ENCODE measurements at places on chromosomes 16 and 17.

- DNase-seq, result no peak
Observed at GRCh38 chr17:76193591-76193990, 46.7 kb downstream of the RNF157 start.

DNA sequence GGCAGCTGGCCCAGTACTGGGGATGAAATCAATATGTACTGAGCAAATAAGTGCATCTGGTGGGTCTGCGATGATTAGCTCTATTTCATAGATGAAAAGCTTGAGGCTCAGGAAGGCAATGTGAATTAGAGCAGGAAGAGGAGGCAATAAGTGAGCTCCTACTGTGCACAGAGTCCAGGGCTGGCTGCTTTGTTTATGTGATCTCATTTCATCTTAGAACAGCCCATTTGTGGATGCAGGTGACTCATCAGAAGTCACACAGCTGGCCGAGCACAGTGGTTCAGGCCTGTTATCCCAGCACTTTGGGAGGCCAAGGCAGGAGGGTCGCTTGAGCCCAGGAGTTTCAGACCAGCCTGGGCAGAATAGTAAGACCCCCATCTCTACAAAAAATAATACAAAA is 7.1 kb downstream of the TMEM114 start:
- no peak for DNase-seq

DNA sequence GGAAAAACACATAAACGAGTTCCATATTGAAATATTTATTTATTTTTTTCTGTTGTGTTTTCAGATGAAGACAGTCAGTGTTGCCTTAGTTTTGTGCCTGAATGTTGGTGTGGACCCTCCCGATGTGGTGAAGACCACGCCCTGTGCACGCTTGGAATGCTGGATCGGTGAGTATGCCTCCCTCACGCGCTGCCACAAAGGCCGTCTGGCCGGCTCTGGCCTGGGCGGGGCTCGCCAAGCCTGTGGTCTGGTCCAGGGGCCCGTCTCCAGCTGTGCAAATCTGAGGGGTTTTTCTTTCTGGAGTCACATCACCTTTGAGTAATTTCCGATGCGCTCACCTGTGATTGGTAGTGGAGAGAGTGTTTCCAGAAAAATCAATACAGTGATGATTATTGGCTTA is 81.0 kb downstream of the RPTOR start:
- DNase-seq, result no peak

- DNase-seq, result no peak
Observed at GRCh38 chr16:65386672-65387071, 264.8 kb upstream of the CDH11 start.

Measured in dermis blood vessel endothelial cell (primary cell).